Fibroblast of lung (primary cell): ENCODE measurements at places on chromosomes 7 and 10.

GRCh38 chr7:48307041-48307714 is 135.9 kb downstream of the ABCA13 start:
- DNase-seq = no peak

DNA sequence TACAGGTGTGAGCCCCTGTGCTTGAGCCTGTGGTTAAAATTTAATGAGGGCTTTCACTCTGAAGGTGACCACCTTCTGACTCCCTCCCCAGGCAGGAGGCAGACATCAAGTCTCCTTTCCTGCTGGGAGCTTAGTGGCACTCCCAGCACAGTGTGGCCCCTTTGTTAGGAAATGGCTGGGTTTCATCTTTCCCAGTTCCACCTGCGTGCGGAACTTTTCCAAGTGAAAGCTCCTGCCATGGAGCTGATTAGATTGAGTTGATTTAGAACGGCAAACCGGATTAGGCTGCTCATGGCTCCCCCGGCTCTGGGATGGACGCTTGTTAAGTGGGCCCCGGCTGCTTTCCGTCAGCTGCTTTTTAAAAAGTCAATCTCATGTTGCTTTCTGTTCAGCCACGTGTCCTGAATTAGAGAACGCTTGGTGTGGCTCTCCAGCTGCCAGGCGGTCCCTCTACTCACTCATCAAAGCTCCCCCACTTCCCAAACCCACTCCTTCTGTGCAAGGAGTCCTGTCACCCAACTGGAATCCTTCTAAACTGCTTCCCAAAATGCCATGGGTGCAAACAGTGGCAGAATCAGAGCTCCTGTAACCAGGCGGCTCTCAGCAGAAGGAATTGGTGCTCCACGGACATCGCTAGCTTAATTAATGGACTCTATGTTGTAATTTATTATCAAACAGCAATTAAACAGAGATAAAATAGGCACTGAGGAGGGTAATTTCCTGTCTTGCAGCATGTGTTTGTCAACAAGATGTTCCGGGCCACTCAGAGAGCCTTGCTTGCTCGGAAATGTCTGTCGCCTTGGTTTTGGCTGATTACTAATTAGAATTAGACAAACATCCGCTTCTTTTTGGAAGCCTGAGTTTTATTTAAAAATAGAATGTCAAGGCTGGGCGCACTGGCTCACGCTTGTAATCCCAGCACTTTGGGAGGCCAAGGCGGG is 551.2 kb downstream of the GALNT17 start:
- DNase-seq = no peak

GRCh38 chr7:18200855-18201254 is 173.2 kb upstream of the PRPS1L1 start:
- no peak for DNase-seq

DNA sequence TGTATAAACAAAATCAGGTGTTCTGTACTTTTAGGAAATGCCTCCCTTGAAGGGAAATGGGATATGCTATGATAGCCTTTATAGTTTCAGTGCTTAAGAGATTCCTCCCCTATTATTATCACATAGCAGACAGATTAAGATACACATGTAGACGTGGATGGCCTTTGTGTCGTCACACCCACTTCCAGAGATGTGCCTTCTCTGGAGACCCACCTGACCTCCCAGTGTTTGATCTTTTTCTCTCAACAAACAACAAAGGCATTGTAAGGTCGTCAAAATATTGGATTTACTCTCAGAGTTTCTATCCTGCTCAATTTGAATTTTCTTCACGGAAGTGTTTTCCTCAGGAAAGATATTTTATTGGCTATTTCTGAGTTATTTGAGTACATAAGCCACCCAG is 25.7 kb upstream of the C1GALT1 start:
- DNase-seq = no peak

GRCh38 chr10:89785095-89785494 is 83.7 kb downstream of the KIF20B start:
- no peak for DNase-seq

DNA sequence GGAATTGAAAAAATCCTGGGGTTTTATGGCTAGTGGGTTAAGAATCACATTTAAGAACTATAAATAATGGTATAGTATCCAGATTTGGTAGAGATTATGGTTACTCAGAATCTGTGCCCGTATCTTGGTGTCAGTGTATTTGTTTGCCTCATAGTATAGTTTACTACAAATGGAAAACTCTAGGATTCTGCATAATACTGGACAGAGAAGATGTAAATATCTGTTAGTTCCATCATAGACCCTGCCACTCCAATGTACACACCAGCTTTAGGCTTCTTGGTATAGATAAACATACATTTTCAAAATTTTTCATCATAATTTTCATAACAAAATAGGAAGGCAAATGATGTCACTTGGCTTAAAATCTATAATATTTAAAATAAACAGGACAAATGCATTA is 108.1 kb downstream of the CFTR start:
- DNase-seq = no peak

GRCh38 chr7:1579481-1580421 is 9.9 kb upstream of the PSMG3 start:
- peak; percentile 55 for DNase-seq

GRCh38 chr7:83579740-83580139 is 69.2 kb downstream of the SEMA3E start:
- peak; percentile 63 for DNase-seq

- DNase-seq = peak; percentile 71
These were observed 4.1 kb downstream of the ZNF282 start for GRCh38 chr7:149199234-149199995.
